ENCODE measurements at places on chromosomes 3 and 15. TPM values are rescaled to one million over a fixed set of nuclear protein-coding genes. Genes with fewer than 3 reads are reported as not detected.

GPR171 gene
- total RNA-seq, result not detected

C3orf85 gene
- not detected for total RNA-seq

PTX3 gene
- 2.4 TPM for total RNA-seq

DNA sequence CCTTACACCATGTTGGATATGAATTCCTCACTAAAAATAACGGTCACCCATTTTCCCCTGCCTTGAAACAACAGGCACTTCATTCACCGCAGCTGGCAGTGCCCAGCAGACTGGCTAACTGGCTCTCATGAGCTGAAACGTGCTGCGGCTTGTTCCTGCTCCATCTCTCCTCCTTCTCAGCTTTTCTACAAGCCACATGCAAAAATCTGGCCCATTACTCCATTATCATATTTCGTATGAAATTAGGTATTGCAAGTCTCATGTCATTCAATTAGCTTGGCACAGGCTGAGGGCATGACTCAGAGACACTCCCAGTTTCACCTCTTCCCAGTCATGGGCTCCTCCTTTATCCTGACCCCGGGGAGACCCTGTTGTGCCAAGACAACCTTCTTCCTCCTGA is 60.0 kb downstream of the MAGEF1 start:
- H3K27me3 ChIP-seq, result peaks cover 4% of the 10 kb centered on the region
- peaks cover 9% of the 10 kb centered on the region for H3K4me1 ChIP-seq
- H3K36me3 ChIP-seq, result peaks cover 12% of the 10 kb centered on the region
- no peak overlapping the region for H3K27ac ChIP-seq
- H3K4me3 ChIP-seq, result no peak overlapping the region

All from glutamatergic neuron (in vitro differentiated cells).